ENCODE measurements at places on chromosomes 2 and 18. TPM values are rescaled to one million over a fixed set of nuclear protein-coding genes. Genes with fewer than 3 reads are reported as not detected.

DNA sequence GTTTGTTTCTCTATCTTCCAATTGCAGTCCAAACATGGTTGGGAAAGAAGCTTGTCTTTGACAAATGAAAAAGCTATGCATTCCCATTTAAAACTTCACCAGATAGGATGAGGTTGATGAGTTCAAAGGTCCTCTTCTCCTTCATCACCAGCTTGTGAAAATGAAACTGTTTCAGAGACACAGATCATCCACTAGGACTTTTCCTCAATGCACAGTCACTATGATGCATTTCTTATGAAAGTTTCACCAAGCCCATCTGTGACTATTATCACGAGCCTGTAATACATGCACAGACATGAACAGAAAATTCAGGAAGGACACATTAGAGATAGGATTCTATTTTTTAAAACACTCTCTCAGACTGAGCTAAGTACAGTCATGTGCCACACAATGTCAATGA lies 644.4 kb downstream of the PLCL1 start:
- DNase-seq, result peak; percentile 18

The GPR155 gene
- polyA plus RNA-seq, result 3.2 TPM

The TNFRSF11A gene
- not detected for polyA plus RNA-seq

- DNase-seq, result peak; percentile 77
Measured at GRCh38 chr2:164840930-164841718, 499 bp downstream of the COBLL1 start.

GRCh38 chr2:240169486-240170353 lies 29.3 kb upstream of the OTOS start:
- DNase-seq, result no peak

The SERPINB13 gene
- not detected for polyA plus RNA-seq

- DNase-seq, result peak; percentile 35
Measured at GRCh38 chr2:69594341-69594740, 49.2 kb downstream of the AAK1 start.

The BCL11A gene
- polyA plus RNA-seq, result 8.9 TPM

The GTF2A1L gene
- polyA plus RNA-seq, result 0.27 TPM

The CDH20 gene
- not detected for polyA plus RNA-seq

GRCh38 chr2:34353509-34354113 lies 754.5 kb upstream of the FAM98A start:
- no peak for DNase-seq

GRCh38 chr2:8216397-8216796 lies 465.5 kb upstream of the ID2 start:
- DNase-seq, result peak; percentile 54

DNA sequence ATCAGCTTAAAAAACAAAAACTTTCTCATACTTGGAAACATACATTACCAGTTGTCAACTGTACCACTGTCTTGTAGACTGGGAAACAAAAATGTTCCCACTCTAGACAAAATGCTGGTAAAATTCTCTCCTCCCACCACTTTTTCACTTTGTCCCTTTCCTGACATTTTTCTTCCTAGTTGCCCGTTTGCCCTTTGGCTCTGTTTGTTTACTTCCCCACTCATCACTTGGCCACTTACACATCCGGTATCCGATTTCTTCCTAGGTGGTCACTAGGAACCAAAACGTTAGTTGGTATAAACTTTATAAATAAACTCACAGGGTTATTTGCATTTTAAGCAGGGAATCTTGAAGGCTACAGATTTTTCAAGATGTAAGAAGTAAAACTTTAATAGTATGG lies 84.9 kb downstream of the METTL4 start:
- no peak for DNase-seq

The PHOSPHO2 gene
- 3.8 TPM for polyA plus RNA-seq

GRCh38 chr2:71689968-71690834 lies 236.8 kb downstream of the DYSF start:
- DNase-seq, result no peak

The REV1 gene
- polyA plus RNA-seq, result 15.1 TPM

DNA sequence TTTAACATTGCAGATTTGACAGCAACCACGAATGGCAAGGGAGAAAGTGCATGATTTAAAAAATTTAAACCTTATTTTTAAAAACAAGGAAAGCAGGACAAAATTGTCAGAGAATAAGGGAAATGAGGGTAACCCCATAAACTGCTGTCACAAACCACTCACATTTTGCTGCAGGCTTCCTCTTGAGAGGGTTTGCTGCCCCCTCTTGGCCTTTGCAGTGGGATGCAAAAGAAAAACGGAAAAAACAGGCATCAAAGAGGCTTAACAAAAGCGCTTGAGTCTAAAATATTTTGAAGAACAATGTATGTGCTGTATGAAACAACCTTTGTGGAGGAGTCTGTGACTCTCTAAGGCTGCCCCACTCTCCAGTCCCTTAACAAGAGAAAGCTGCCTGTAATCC lies 91.6 kb downstream of the TMX3 start:
- DNase-seq, result peak; percentile 86

DNA sequence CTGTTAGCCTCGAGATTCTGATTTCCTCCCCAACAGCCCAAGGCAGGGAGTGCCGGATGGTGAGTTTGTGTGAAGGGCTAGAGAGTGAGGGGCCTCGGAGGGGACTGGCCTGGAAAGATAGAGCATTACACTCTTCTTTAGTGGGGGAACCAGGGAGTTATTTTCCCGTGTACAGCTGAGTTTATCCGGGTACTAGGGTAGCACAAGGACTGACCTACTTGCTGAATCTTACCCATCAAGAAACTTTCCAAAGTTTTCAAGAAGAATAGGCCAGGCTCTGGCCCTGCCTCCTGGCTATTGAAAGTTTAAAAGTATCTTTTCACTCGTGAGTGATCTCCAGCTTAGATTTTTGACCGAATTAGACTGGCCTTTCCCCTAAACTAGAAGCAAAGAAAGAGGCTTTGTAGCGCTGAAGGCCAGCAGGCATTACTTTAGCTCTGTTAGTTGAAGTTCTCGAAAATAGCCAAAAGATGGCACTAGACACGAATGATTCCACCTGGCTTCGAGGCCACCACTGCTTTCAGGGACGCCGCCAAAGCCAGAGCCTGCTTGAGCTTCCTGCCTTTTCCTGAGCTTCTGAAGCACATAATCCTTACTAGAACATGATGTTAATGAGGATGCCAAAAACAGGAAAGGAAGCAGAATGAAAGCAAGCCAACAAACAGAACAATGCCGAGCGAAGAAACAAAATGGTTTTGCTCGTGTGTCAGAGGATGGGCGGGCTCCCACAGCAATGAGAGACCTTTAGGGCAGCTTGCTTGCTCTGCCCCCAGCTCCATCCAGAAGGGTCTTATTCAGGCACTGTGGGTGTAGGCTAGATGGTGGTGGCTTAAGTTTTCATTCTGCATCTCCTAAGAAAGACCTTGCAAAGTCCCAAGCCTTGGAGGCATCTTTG lies 55.8 kb downstream of the TSN start:
- peak; percentile 84 for DNase-seq

DNA sequence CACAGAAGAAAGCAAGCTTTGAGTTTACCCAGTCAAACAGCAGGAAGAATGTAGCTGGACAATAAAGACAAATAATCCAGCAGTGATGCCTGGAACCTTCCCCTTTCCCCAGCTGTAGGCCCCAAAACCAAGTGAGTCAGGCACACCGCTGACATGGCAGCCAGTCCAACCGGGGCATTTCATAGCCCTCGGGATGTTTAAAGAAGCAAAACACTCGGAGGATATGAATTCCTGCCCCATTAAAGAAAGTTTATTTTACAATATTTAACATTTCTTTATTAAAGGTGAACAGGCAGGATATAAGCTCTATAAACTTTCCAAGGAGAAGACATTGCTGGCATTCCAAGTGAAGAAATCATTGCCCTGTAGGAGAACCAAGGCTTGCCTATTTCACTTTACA lies 507.6 kb upstream of the TNP1 start:
- peak; percentile 38 for DNase-seq

DNA sequence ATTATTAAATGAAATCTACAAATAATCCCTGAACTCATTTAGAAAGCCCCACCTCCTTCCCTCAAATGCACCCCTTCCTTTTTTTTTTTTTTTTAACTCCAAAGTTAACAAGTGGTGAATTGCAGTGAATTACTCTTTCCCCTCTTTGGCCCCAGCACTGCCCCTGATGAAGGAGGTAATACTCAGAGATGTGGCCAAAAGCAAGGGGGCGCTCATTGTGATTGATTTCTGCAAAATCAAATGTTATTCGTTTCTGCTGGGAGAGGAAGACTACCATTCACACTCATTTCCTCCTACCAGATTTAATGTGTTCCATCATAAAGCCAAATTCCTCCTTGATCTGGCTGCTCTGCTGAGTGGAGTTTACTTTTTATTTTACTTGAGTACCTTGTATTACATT lies 259.4 kb downstream of the GPD2 start:
- DNase-seq, result no peak

DNA sequence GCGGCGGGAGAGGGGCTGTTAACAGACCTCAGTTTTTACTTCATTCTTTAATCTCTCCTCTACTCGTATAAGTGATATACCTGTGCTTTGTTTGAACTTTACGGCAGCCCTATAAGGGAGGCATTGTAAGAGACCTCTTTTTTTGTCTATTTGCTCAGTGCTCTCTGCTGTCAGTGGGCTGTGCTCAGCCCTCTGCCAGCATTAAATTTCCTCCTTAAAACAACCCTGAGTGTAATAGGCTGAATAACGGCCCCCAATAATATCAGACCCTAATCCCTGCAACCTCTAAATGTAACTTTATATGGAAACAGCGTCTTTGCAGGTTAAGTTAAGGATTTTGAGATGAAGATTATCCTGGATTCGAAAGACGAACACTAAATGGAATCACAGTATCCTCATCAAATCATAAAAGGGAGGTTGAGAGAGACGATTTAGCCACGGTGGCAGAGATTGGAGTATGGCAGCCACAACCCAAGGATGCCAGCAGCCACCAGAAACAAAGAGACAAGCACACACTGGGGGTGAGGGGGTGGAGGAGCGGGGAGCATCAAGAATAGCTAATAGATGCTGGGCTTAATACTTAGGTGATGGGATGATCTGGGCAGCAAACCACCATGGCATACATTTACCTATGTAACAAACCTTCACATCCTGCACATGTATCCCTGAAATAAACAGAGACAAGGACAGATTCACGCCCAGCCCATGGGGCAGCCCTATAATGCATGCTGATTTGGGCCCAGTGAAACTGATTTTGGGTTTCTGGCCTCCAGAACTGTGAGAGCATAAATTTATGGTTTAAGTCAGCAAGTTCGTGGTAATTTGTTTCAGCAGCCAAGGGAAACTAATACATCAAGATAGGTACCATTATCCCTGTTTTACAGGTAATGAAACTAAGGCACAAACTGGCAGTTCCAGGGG lies 894 bp upstream of the FARSB start:
- DNase-seq, result peak; percentile 39

DNA sequence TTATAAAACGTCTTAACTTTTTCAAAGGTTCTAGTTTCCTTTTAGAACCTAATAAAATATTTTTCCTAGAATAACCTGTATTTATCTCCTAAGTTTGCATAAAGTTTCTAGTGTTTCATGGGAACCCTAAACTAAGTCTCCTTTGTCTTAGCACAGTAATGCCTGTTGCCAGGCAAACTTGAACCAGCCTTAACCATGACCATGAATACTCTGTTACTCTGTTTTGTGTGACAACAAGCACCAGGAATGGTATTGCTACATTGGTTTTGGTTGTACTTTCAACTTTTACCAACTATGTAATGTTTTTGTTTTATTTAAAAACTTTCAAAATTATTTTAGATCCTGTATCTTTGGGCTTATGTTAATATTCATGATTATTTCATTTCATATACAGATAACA lies 137.6 kb downstream of the CERS6 start:
- DNase-seq, result peak; percentile 19
